Activated naive CD8-positive, alpha-beta T cell treated with anti-CD3 and anti-CD28 coated beads, Interleukin-2, amount 50 U/mL, for 24 hours (primary cell): ENCODE measurements at places on chromosomes 6 and 20.

GRCh38 chr20:19712721-19713260 is 45.3 kb upstream of the RIN2 start:
- no peak for DNase-seq

GRCh38 chr20:58693226-58694006 is 816 bp downstream of the NPEPL1 start:
- peak; percentile 19 for DNase-seq

GRCh38 chr6:108157234-108157980 is 8.4 kb upstream of the NR2E1 start:
- DNase-seq: no peak

DNA sequence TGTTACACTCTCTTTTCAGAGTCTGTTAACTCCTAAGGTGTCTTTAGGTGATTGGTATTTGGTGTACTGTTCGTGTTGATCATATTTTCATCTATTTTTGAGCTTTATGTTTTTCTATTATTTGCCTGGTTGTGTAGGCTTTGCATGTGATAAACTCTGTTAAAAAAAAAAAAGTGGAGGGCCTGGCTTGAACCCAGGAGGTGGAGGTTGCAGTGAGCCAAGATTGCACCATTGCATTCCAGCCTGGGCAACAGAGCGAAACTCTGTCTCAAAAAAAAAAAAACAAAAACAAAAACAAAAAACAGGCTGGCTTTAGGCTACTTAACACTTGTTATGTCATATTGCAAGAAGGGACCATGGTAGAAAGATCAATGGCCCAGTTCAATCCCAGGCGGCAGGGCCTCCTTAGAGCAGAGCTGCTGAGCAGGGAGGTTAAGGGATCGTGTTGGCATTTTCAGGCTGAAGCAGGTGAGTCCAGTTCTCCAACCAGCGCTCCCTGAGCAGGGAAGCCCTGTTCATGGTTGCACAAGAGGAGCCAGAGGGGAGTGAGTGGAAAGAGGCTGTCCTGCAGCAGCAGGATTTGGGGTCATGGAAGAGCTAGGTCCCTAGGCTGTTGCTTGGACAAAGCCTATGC is 8.5 kb downstream of the PYGB start:
- DNase-seq: no peak

DNA sequence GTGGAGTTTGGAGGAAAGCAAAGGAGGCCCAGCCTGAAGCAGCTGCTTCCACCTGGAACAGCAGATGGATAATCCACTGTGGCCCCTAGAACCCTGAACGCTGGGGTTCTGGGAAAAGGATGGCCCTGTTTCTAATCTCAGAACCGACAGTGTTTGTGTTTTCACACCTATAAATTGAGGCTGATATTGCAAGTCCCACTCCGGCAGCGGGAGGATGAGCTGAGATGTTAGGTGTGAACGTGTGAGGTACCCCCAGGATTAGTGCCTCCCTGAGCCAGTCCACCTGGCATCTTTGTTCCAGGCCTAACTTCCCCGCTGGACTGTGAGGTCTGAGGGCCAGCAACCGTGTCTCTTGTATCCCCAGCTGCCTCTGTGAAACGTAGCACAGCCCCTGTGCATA is 7.8 kb upstream of the CDH4 start:
- DNase-seq: no peak

- no peak for DNase-seq
These were observed 352.4 kb upstream of the ADGRB3 start for GRCh38 chr6:68282646-68283045.

- DNase-seq: no peak
These were observed 23.8 kb upstream of the NXT1 start for GRCh38 chr20:23326774-23327173.

- no peak for DNase-seq
These were observed 509.5 kb upstream of the ID4 start for GRCh38 chr6:19327661-19328060.

DNA sequence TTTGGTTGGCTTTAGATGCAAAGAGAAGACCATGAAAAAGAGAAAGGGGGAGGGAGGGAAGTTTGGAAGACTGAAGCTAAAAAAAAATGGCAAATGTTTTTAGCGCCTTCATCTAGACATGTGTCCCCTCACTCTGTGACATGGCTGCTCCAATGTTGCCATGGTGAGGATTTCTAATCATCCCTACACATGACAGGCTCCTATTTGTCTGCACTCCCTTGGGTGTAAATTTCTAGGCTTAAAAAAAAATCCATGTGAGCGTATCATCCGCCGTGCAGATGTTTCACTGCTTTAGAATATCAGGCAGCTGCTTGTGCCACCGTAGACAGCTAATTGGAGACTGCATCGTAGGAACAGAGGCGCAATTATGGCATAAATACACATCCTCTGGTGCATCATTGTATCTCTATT is 761.1 kb upstream of the MMS22L start:
- no peak for DNase-seq

GRCh38 chr20:609371-609964 is 641 bp downstream of the TCF15 start:
- no peak for DNase-seq

DNA sequence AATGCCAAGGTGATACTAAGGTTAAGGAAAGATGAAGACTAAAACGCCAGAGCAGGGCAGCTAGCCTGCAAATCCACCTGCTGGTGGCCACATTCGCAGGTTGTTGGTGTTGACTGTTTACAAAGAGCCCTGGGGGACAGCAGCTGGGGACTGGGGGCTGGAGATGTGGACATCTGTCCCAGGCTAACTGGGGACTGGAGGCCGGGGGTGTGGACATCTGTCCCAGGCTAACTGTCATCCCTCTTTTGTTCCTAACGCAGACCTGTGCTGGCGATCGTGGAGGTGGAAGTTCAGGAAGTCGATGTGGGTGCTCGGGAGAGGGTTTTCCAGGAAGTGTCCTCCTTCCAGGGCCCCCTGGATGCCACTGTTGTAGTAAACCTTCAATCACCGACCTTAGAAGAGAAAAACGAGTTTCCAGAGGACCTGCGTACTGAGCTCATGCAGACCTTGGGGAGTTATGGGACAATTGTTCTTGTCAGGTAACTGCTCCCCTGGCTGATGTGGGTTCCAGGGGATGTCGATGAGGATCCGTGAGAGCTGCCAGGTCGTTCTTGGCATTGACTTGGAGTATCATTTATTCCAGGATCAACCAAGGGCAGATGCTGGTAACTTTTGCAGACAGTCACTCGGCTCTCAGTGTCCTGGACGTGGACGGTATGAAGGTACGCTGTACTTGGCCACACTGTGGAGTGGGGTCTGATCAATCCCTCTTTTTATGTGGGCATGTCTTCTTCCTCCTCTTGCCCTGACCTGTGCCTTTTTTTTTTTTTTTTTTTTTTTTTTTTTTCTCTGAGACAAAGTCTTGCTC is 87.0 kb downstream of the SERAC1 start:
- no peak for DNase-seq

DNA sequence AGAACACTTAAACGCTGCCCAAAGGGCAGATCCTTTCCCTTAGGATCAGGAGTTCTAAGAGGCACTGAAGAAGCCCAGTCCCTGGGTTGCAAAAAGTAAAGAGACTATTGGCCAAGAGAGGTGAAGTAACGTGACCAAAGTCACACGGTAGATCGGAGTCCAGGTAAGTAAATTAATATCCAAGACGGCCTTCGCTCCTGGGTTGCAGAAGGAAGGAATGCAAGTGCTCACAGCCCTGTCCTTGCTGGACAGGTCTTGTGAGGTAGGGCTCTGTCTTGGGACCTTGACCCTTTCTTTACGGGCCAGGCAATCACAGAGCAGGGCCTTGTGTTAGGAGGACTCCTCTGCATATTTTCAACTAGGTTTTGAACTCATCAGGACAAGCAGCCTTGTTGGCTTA is 243.7 kb upstream of the PDE10A start:
- no peak for DNase-seq

DNA sequence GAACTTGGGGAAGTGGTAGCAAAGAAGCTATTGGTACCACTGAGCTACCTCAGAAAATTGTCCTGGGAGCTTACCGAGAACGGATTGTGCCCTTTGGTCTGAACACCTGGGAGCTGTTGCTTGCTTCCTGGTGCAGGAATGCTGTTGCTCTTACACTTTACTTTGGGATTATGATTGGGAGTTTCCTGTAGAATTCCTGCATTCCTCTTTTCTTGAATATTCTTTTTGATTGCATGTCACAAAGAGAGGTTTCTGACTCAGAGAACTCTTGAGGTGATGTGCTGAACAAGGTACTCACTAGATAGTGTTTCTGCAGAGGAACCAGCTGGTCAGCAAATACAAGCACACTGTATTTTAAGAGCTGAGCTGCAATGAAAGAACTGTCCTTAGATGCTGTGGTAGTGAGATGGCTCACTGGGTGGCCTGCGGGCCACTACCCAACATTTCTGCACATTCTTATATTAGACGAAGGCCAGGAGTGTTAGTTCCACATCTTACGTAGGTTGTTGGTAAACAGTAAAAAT is 35.0 kb downstream of the LRRC1 start:
- DNase-seq: no peak

GRCh38 chr6:53765270-53765669 is 29.5 kb upstream of the LRRC1 start:
- DNase-seq: no peak

GRCh38 chr20:4322499-4322898 is 307.1 kb upstream of the RNF24 start:
- no peak for DNase-seq

DNA sequence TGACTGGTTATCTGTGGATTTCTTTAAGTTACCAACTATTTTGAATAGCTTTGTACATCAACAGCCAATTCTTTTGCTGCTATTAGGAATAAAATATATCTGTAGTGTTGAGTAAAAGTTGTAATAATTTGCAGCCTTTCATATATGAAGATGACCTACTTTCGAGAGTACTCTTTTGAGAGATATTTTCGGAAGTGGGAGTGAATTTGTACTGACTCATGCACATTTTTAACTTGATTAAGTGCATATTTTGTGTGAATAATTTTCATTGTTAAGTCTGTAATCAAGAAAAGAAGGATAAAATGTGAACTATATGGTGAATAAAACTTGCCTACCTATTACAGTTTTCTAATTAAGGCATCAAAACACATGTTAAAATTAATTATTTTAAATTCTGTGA is 51.9 kb downstream of the L3MBTL3 start:
- DNase-seq: no peak

GRCh38 chr6:159939591-159940016 is 29.3 kb upstream of the IGF2R start:
- no peak for DNase-seq

DNA sequence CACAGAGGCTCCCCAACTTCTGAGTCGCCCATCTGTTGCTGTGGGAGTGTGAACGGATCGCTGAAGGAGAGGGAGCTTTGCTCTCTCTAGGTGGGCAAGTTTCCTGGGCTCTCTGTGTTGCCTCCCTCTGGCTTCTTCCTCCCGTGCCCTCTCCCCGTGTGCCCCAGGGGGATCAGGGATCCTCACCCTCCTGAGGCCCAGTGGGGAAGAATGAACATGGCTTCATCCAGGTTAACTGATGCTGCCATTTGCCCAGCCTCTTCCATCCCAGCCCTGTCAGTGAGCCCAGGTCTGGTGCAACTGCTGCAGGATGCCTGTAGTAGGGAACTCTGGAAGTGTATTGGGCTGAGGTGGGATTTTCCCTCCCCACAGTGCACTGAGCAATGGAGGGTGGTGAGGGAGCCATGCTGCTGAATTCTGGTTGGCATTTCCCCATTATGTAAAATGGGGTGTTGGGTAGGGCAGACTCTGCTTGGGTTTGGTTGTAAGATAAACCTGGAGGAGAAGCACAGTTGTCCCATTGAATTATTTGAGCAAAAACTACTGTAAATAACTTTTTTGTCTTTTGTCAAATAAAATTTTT is 12.1 kb upstream of the RAB5IF start:
- DNase-seq: no peak

DNA sequence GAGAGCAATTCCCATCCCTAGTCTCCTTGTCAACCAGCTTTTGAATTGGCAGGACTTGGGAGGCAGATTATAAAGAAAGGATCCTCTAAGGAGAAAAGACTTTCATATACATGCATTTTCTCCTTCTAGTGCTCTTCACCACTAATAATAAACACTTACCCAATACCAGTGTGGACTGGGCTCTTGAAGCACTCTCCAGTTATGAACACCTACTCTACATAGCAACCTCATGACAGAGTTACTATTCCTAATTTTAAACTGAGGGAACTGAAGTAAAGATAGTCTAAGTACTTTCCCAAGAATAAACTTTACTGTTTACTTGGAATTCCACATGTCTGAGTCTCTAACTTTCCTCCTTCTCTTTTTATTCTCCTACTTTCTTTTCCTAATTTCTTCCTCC is 4.8 kb downstream of the COL9A1 start:
- DNase-seq: no peak

DNA sequence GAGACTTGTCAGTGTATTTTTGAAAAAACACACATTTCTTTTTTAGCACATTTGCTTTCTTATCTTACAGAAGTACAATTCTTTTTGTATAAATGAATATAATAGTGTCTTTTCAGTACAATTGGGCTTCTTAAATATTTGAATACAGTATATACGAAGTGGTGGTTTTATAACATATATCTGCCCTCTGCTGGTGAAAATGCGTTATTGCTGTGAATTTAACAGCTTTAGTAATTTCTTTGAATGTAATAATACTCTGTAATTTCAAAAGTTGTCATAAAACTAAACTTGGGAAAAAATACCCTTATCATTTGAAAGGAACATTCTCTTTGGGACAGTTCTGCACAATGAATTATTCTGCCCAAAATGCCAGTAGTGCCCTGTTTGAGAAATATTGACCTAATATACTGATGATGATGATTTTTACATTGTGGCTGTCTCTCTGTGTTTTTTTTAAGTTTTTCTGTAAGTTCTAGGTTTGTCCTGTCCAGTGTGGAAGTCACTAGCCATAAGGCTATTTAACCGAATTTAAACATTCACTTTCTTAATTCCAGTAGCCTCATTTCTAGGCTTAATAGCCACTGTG is 19.0 kb downstream of the SMAP1 start:
- DNase-seq: no peak

GRCh38 chr6:122563364-122564052 is 46.7 kb upstream of the PKIB start:
- DNase-seq: no peak

DNA sequence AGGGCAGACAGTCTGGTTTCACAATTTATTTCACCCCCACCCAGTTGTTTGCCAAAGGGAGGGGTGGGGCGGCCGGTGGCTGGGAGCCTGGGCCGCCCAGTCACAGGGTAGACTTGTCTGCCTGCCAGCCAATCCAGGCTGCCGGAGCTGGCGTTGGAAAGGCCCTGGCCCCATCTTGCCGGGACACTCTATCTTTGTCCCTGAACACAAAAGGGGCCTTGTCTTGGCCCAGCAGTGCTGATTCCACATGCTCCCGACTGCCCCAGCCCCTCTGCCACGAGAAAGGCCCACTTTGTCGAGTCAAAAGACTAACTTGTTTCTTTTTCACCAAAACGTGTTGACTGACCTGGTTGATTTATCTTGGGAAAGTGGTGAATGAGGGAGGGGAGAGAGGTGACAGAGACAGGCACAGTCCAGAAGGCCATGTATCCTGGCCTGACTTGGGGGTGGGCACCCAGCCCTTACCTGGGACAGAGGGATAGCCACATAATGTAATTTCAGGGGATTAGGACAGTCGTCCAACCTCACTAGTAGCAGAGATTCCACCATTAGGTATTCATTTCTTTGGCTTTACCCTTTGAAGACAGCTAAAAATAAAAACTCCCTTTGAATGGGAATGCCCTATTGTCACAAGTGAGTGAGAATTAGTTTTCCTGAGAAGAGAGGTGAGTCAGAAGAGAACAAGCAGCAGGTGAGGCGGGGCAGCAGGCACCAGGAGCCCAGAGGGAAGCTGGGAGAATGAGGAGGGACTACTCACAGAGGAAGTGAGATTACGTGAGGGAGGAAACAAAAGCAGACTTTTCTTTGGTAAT is 67.0 kb upstream of the SIRPA start:
- no peak for DNase-seq
